ENCODE measurements at places on chromosomes 12 and 14.

- DNase-seq: no peak
Measured at GRCh38 chr12:112907415-112908157, 824 bp downstream of the OAS1 start.

GRCh38 chr14:34219661-34220377 is 242.2 kb downstream of the SPTSSA start:
- DNase-seq: no peak

GRCh38 chr14:33297565-33297964 is 358.9 kb downstream of the NPAS3 start:
- DNase-seq: no peak

- no peak for DNase-seq
Measured at GRCh38 chr12:13074396-13075117, 28.9 kb downstream of the GSG1 start.

GRCh38 chr12:3881281-3881950 is 8.2 kb upstream of the PARP11 start:
- no peak for DNase-seq

GRCh38 chr14:73829526-73830431 is 21.9 kb upstream of the PTGR2 start:
- DNase-seq: no peak

- DNase-seq: no peak
Measured at GRCh38 chr12:32482226-32482625, 82.9 kb downstream of the FGD4 start.

DNA sequence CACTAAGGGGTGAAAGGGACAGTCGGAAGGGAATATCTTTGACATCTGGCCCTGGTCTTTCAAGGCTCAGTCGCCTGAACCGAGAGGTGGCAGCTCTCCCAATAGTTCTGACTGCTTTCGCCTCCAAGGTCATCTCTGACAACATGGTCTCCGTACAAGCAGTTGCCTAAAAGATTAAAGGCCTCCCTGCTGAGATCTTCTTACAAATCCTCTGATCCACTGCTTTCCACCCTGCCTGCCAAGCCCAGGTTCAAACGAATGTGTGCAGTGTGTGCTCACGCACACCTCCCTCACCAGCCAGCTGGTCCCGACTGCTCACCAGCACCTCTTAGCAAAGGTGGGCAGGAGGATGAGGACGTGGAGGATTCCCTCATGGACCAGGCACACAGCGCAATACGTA is 10.4 kb downstream of the B4GALNT3 start:
- DNase-seq: no peak

GRCh38 chr12:18496156-18496555 is 234.8 kb downstream of the PIK3C2G start:
- no peak for DNase-seq

DNA sequence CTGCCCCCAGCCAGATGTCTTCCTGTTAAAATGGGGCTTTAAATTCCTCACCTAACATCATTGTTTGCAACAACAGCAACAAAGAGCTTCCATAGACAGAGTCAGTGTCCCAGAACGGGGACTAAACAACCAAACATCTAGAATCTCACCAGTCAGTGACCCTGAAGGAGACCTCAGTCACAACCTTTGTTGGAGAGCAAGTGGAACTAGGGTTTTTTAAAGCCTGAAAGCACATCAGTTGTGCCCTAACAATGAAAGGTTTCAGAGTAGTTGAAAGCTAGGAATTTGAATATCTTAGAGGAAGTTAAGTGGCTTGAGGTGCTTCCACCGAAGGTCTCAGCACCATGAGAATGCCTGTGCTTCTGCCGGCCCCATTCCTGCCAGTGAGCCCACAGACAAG is 5.0 kb upstream of the ALDH2 start:
- no peak for DNase-seq

DNA sequence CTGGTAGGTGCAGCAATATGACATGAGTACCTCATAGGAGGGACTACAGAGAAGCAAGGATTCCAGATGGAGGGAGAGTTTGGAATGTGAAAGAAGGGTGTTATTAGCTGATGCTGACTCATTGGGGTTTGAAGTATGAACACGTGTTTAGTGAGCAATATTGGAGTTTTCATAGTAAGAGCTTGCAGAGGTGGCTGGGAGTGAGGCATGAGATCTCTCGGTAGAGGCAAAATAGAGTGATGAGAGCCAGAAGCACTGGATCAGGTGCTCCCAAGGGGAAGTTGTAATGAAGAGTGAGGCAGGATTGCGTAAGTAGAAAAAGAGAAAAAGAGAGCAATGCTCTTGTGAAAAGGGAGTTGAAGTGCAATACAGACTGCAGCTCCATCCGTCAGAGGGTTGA is 42.1 kb downstream of the MGST1 start:
- DNase-seq: no peak

DNA sequence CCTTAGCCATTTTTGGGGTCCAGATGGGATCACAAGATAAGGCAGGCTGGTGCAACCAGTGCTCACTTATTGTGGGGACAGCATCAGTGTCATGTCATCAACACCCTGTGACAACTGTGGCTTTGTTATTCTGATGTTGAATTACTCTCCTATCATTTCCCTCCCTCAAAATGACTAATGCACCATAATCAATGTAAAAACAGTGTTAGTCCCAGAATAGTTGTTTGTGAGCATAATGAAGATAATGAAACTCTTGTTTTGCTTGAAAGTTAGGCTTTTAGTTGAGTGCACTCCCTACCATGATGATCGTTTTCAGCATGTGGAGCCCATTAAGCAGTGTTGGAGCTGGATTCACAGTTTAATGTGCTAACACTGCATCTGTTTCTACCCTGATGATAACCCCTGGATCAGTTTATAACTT is 151.4 kb downstream of the TMTC2 start:
- no peak for DNase-seq

GRCh38 chr12:27194644-27195043 is 49.4 kb upstream of the STK38L start:
- no peak for DNase-seq

DNA sequence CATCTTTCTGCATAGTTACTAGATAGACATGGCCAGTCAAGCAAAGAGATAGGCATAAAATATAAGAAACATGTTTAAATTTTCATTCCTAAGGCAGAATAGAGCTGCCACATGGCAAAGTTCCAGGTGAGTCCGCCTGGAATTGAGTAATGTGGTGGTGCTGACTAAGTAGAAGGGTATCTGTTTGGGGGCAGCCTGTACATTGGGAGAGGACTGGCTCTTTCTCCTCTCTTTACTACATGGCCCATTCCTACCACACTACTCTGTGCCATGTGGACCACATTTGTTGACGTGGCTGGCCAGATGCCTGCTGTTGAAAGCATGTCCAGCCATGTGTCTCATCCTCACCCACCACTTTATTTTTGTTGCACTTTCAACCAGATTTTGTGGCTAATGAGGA is 354.0 kb downstream of the ETNK1 start:
- DNase-seq: no peak

- no peak for DNase-seq
Measured at GRCh38 chr12:75977590-75977951, 54.0 kb downstream of the PHLDA1 start.

- DNase-seq: no peak
Measured at GRCh38 chr12:14771651-14772137, 31.6 kb downstream of the WBP11 start.

DNA sequence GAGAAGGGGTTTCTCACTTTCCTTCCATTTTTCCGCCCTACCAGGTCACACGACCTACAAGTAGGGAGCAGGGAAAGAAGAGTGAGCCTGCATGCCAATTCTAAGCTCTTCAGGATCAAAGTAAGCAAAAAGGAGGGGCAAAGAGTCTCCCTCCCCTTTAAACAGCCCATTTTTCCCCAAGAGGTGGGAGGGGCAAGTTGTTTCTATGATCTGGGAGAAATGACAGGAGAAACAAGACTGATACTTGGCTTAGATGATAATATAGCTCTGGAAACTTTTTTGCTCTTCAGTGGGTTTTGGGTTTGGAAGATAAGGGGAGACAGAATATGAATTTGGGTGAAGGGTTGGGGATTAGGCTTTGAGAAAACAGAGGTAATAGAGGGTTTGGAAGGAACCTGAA is 1.8 kb downstream of the DTX3 start:
- DNase-seq: no peak

- DNase-seq: no peak
Measured at GRCh38 chr14:94027566-94028449, 1.7 kb downstream of the OTUB2 start.

DNA sequence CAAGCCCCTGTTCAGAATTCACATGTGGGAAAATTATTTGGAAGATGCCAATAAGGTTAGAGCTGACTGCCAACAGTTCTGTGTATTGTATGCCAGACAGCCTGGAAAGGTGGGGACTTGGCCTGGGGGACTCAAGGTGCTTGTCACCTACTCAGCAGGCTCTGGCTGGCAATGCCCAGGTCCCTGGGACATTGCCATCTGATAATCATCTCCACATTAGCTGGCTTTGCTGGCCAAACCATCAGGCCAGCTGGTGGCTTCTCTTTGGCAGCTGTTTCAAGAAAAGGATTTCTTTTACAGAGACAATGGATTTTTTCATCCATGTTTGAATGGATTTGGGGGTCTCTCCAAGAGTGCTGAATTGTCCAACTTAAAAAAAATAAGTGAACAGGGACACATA is 165.2 kb downstream of the BRMS1L start:
- no peak for DNase-seq

DNA sequence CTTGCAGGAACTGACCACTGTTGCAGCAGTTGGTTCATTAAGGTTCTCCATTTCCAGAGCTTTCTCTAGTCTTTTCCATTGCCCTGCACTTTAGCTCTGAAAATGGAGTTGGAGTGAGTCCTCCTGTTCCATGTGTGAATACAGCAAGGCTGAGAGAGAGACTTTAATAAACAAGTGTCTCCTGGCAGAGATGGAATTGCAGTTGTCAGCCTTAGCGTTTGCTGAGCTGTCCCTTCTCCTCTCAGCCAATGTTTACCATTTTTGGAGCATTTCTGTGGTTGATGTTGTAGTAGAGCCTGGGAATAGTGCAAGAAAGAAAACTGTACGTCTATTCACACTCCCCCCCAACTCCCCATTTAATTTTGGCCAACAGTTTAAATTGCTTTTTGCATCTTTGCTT is 7.5 kb upstream of the MANSC4 start:
- no peak for DNase-seq

GRCh38 chr14:93156693-93157369 is 27.9 kb downstream of the MOAP1 start:
- no peak for DNase-seq

GRCh38 chr14:53411125-53411524 is 258.0 kb upstream of the DDHD1 start:
- no peak for DNase-seq

- DNase-seq: no peak
Measured at GRCh38 chr14:49895480-49895879, 2.6 kb downstream of the ARF6 start.

DNA sequence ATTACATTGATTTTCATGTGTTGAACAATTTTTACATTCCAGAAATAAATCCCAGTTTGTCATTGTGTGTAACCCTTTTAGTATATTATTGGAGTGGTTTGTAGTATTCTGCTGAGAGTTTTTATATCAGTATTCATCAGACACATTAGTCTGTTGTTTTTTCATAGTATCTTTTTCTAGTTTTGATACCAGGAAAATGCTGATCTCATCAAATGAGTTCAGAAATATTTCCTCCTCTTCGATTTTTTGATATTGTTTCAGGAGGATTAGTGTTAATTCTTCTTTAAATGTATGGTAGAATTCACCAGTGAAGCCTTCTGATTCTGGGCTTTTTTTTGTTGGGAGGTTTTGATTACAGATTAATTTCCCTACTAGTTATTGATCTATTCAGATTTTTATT is 15.3 kb downstream of the CLEC6A start:
- DNase-seq: no peak

DNA sequence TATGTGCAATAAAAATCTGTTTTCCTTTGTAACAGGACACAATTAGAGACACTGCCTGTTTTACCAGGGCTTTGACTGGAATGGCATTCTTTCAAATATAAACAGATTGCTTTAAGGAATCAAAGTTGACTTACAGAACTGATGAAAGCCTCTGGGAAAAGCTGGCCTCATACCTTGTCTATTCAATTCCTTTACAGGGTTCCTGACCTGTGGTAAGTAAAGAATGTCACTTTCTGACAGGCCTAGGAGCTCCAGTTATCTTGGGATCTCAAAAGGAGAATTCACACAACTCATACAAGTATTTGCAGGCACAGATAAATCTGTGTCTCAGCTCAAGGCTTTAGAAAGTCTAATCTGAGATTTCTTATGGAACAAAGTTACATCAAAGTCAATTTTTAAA is 88.4 kb downstream of the BCAT1 start:
- DNase-seq: no peak

DNA sequence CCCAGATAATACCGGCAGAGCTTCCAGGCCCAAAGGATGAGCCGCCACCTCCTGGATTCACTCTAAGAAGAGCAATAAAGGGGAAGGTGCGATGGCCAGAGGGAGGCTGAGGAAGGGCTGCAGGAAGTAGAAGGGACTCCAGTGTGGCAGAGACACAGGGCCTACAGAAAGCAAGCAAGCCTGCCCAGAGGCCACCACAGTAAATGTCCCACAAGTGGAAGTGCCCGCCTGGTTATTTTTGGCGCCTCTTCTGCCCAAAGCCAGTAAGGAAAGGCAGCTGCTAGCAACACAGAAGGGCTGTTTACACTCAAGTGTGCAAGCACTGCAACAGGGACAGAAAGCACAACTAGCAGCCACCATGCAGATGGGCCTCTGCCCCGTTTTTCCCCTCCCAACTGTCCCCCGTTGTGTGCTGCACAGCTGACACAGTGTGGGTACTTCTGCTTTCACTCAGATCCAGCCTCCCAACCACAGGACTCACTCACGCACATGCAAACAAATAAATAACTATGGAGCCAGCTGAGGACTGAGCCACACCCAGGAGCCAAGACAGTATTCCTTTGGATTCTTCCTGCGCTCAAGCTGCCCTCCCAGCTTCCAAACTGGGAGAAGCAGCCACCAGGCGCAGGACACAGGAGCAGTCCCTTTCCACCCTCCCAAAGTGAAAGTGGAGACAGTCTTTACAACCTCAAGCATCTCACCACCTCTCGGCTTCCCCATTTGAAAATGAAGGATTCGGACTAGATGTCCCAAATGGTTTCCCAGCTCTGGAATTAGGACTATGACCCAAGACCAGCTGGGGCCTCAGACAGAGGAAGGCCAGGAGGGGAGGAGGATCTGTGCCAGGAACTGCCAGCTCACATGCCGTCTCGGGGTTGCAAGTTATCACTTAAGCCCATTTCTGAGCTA is 40.0 kb upstream of the PNMA1 start:
- no peak for DNase-seq

DNA sequence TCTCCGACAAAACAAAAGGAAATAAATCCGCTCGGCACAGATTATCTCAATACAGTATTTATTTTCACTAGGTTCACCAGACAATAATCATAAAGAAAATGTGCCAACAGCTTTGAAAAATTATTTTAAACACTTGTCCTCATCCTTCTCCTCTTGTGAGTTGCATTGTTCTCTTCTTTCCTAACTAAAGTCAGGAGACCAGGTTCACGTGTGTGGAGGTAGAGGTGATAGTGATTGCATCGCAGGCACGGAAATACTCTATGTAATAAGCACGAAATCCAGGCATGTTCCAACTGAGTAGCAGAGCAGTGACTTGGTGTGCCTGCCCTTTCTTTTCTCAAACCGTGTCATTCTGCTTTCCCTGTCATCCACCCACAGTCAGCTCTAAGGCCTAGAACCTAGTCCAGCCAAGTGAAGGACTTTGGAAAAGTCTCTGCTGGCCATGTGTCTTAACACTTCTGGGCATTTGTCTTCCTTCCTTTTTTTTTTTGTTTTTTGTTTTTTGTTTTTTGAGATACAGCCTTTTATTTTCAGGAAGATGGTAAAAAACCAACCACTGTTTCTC is 939 bp upstream of the SEL1L start:
- DNase-seq: no peak

Measured in right renal pelvis (tissue), 4 donors.